ENCODE measurements at places on chromosomes 3 and 15.
A peak's percentile ranks its signal among the peaks of the same experiment; 100 is the strongest.

DNA sequence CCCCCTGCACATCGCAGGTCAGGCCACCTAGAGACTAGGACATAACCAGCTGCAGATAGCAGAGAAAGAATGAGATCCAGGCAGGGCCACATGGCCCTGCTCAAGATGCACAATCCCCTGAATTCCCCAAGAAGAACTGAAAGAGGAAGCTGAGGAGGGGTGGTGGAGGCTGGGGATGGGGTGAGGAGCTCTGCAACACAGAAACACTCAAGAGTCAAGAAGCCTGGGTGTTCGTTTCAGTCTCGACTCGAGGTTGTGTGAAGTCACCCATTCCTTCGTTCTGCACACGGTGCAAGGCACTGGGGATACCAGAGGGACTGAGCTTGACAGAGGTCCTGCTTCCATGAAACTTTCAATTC is 62.0 kb downstream of the TLE3 start:
- DNase-seq: no peak

- peak; percentile 57 for DNase-seq
These were observed 857 bp downstream of the AEN start for GRCh38 chr15:88621789-88622604.

DNA sequence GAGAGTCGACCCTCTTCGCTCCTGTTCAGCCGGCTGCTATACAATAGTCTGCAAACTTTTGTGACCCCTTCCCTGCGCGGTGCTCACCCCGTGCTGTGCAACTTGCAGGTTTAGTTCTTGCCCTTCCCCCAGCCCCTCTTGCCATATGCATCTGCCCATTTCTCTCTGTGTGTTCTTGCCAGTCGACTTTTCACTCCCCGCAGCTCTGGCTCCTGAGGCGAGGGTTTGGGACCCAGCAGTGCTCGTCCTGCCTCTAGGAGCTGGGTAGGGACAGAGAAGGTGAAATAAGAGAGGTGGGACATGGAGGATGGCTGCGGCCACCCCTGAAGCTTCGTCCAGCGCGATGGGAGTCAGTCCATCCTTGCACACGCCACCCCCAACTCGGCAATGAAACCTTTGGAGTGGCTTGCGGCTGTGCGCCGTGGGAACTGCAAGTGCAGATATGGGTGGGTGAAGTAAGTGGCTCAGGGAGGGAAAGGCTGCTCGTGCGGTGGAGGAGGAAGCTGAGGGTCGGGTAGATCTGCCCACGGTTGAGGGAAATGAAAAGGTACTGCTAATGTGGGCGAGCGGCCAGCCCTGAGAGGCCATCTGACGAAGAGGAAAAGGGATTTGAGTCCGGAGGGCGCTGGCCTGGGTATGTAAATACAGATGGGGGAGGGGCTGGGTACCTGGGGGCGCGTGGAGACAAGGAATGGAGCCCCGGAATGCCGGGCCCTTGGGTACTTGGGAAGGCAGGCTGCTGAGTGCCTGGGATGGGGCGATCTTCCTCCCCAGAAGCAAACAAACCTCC is 1.0 kb downstream of the LRRC3B start:
- DNase-seq: no peak

GRCh38 chr3:77467702-77468625 is 428.1 kb downstream of the ROBO2 start:
- peak; percentile 38 for DNase-seq

- no peak for DNase-seq
These were observed 664.7 kb downstream of the MECOM start for GRCh38 chr3:168998792-168999191.

DNA sequence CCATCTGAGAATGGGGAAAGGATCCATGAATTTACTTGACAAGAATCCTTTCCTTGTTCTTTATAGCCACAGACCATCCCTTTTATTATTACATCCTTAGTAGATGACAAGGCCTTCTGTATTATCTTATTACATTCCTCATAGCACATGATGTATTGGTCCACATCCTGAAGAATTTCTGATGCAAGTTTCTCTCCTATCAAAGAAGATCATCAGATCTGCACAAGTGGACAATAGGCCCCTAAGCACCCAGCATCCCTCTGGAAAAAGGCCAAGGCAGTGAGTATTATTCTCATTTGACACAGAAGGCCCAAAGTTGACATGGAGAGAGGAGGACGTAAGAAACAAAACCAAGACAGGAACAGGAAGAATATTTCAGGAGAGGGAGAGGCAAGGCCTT is 31.4 kb downstream of the MYL3 start:
- no peak for DNase-seq

DNA sequence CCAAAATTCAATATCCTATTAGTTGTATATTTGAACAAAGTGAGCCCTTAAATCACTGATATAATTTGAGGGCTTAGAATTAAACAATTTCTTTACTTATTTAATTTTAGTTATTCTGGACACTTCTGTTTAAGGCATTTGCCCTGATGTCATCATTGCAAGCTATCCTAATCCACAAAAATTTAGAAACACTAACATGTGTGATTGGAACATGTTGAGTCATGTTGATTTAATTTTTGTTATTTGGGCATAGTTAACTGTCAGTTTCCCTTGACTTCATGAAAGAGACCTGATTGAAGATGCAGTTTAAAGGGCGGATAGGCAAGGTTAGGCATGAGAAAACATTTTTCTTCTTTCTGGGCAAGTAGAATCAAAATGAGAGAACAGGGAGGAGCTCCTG is 682.6 kb downstream of the ROBO1 start:
- peak; percentile 45 for DNase-seq

DNA sequence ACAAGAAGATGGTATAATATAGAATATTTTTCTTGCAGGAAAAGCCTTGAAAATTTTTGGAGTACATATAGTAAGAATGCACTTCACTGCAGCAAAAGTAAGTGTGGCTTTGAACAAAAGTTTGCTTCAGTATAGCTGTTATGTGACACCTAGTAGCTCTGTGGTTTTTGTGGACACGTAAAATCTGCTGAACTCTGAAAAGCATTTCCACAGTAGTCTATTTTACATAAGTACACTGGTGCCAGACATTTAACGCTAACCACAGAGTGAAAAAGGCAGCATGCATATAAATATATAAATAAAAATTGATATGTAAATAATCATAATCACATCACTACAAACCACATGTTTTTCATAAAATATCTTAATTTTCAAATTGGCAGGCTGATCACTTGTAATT is 39.8 kb downstream of the CGGBP1 start:
- DNase-seq: no peak

DNA sequence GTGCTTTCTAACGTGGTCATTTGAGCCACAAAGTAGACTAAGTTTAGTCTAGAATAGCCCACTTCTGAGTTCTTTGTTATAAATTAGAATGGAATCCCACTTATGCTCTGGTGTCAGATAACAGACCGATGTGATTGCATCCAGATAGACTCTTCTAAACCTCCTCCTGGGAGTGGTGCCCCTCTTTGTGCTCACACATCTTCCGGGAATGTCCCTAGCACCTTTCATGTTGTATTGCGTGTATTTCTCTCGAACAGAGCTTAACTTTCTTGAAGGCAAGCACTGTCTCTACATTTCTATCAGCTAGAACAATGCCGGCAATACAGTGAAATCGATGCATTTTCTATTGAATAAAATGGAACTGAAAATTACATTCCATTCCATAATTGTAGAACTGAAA is 23.0 kb downstream of the CP start:
- DNase-seq: peak; percentile 58

- no peak for DNase-seq
These were observed 5.8 kb upstream of the COL7A1 start for GRCh38 chr3:48600711-48601621.

GRCh38 chr3:50255251-50255615 is 13.7 kb upstream of the SEMA3B start:
- DNase-seq: no peak

- no peak for DNase-seq
These were observed 218.4 kb downstream of the ABHD5 start for GRCh38 chr3:43909149-43909548.

DNA sequence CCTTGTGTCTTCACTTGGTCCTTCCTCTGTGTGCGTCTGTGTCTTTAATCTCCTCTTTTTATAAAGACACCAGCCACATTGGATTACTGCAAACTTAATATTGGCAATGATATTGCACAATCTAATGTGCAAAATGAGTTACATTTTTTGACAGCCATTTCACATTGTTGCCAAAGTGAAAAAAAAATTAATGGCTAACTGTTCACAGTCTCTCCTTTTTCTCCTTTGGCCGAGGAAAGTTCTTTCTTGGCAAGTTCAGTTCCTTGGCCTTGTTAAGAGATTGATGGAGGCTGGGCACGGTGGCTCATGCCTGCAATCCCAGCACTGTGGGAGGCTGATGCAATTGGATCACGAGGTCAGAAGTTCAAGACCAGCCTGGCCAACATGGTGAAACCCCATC is 62.2 kb upstream of the ZNF280D start:
- DNase-seq: no peak

- DNase-seq: peak; percentile 41
These were observed 199.1 kb upstream of the SUCLG2 start for GRCh38 chr3:67853520-67853919.

- peak; percentile 78 for DNase-seq
These were observed 687.0 kb upstream of the NECTIN3 start for GRCh38 chr3:110384601-110385000.

GRCh38 chr15:40863660-40864270 is 10.3 kb downstream of the RHOV start:
- DNase-seq: no peak

- peak; percentile 67 for DNase-seq
These were observed 30.2 kb downstream of the LYSMD4 start for GRCh38 chr15:99702895-99703602.

Measured in fibroblast of skin of back (primary cell).